Natural killer cell treated with Interleukin-12 subunit alpha and Interleukin-12 subunit beta and Interleukin-15 and Interleukin-18, amount 100 ng/mL, for 72 hours (primary cell): ENCODE measurements at places on chromosomes 4 and X.

DNA sequence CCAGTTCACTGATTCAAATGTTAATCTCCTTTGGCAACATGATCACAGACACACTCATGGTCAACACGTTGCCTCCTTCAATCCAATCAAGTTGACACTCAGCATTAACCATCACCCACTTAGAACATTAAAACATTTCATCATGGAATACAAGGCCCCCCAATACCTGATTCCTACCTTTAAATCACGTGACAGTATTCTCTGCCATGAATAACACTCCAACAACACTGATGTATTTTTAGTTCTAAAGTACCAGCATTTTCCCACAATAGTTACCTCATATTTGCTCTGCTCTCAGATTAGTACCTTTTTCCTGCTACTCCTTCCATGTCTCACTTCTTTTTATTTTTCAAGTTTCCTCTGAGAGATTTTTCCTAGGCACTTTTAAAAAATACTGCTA, 19.6 kb downstream of the IL13RA2 start:
- no peak for DNase-seq

- no peak for DNase-seq
These were observed 262.9 kb upstream of the GATB start for GRCh38 chr4:152023674-152024073.

GRCh38 chrX:123181233-123181914, 2.7 kb upstream of the GRIA3 start:
- DNase-seq, result no peak

- no peak for DNase-seq
These were observed 21.8 kb downstream of the NOP14 start for GRCh38 chr4:2941138-2942036.

DNA sequence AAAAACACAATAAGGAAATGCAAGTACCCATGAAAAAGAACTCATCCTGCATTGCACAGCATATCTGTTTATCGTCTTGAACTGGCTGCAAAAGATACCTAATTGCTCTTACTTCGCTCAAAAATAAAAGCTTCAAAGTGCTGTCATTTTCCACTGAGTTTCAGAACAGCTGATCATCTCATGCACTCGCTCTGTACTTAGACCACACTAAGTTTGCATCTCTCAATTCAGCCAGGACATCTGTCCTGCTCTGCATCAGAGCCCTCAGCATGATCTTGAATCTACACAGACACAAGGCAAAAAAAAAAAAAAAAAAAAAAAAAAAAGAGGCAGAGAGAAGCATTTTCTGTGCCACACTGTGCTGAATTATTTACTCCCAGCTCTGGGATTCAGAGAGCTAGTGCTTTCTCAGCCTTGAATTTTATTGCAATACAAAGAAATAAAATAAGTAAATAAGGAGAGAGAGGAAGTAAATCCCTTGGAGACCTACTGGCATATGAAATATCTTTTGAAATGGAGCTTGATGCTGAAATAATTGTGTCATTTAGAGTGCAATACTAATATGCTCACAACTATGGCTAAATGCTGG, 81.3 kb downstream of the PPP1R2C start:
- DNase-seq, result no peak

DNA sequence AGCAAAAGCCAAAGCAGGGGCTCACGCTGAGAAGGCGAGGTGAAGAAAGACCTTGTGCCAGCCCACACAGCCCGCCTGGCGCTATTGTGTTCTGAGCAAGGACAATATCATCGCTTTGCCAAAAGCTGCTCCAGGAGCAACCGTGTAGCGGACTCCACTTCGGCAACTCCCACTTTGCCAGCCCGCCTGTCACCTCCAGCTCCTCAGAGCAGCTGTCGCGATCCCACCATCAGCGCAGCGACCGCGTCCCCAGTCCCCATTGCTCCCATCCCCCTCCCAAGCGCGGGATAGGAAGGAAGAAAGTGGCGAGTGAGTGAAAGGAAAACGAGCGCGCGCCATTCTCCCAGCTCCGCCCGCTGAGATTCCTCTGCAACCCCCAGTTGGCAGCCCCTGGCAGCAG, 759 bp downstream of the ZC4H2 start:
- no peak for DNase-seq

DNA sequence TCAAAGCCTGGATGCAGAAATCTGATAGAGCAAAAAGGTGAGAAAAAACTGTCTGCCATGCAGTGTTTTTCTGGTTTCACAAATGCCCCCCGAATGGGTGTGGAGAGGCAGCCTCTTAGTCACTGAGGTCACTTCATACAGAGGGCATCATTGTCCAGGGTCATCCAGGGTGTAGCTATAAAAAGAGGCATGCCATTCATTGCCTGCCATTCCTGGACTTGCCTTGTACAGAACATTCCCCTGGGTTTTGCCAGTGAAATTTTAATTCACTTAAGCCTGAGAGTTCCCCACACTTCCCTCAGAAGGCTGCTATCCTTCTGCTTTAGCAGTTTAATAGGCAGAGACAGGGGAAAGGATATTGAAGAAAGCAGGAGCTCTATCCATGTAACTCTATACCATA, 230.3 kb downstream of the UNC5C start:
- no peak for DNase-seq

DNA sequence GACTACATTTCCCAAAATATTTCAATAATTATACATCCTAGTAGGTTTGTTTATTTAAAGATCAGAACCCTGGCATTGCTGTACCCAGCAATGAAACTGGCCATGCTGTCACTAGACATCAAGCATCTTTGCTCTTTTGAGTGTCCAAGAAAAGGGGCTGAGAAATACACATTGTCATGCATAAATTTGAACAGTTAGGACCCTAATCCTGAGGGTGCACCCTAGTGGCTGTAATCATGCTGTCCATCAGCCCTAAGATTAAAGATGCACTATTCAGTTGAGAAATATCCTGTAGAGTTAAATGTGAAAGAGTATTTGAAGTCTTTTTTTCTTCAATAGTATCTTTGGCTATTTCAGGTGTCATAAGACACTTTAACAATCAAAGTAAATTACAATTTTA, 108.8 kb downstream of the NFKB1 start:
- no peak for DNase-seq

- no peak for DNase-seq
These were observed 14.1 kb downstream of the CD99 start for GRCh38 chrX:2705046-2705832.

DNA sequence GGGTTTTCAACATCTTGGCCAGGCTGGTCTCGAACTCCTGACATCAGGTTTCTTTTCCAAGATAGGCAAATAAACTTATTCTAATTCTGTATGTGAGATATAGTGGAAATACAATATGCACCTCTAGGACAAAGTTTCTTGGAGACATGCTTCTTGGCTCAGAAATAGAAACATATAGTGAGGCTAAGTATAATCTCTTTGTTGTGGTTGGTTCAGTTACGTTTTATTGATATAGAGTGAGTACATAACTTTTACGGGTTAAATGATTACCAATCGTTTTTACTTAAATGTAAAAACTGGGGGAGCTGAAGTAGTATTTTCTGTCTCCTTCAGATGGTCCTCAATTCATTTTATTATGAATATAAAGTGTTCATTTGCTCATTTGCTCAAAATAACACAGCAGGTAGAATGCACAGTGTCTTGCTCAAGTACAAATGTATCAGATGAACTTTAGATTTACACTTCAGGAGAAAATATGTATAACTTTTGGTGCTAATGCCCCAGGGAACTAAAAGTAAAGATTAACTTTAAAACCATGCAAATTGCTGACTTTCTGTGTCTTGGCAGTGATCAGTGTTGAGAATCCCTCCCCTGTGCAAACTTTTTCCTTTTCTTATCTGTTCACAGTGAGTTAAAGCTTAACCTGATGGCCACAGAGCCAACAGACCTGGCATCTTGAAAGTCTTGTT, 77.6 kb downstream of the AFF1 start:
- DNase-seq, result no peak

- no peak for DNase-seq
These were observed 95.9 kb upstream of the TRPC3 start for GRCh38 chr4:122047456-122048425.

DNA sequence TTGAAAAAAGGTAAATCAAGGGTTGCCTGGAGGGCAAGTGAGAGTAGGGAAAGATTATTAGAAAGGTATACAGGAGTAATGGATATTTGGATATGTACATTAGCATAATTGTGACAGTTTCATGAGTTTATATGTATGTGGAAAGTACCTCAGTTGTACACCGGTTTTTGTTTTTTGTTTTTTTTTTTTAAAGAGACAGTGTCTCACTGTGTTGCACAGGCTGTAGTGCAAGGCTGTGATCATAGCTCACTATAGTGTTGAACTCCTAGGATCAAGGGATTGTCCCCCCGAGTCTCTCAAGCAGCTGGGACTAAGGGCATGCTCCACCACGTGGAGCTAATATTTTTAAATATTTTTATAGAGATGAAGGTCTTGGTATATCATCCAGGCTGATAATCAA, 15.3 kb upstream of the HPGD start:
- no peak for DNase-seq

DNA sequence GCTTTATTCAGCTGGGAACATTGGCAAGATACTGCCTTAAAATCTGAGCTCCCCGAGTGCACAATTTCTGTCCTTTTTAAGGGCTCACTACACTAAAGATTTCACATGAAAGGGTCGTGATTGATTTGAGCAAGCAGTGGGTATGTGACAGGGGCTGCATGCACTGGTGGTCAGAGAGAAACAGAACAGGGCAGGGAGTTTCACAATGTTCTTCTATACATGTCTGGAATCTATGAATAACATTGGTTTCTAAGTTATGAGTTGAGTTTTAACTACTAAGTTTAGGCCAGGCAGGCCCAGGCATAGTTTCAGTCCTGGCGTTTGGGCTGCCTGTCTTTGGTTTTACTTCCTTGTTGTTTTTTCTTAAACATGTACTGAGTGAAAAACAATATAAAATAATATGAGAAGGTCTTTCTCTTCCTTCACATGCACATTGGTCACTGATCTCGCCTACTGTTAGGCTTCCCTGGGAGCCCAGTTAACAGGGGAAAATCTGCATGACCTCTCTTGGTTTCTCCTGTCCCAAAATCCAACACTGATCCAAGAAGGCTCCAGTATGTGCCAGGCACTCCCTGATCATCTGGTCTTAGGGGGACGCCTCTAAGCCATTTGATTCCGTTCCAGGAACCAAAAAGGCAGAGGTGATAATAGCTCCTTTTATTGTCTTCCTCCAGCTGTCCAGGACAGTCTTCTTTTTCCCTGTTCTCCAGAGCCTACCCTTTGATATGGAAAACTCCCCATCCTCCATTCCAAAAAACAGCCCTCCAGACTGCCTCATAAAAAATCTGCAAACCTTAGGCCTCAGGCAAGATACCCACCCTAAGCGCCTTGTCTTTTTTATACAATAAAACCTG, at the start of gene UGT2B17:
Gene UGT2B17 (minus strand): TSS at position 51 of the 854 bp plus-strand sequence. CDS start 7,838 bp downstream, outside the sequence.
- DNase-seq, result no peak

- no peak for DNase-seq
These were observed 40.0 kb upstream of the ARSJ start for GRCh38 chr4:114019276-114019968.

GRCh38 chr4:163702736-163703135, 208.2 kb downstream of the TMA16 start:
- DNase-seq, result no peak

DNA sequence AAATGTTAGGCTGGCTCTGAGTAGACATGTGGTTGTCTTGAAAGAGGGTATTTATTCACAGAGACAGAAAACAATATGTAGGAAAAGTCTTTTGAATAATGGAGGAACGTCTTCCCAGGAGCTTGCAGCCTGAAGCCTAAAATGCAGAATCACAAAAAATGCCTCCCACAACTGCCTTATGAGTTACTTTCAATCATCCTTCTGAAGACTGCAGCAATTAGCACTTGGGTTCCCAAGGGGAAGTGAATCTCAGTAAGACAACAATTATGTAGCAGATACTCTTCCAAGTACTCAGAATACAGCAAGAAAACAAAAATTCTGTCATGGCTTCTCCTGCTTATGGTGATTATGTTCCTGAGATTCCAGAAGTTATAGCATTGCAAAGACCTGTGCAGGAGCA, 166.6 kb upstream of the TBL1X start:
- DNase-seq, result no peak

- DNase-seq, result no peak
These were observed 4.3 kb upstream of the MXD4 start for GRCh38 chr4:2266181-2266580.

- no peak for DNase-seq
These were observed 192.7 kb upstream of the C1QTNF7 start for GRCh38 chr4:15235135-15235534.

- DNase-seq, result no peak
These were observed 3.1 kb downstream of the MGST2 start for GRCh38 chr4:139668658-139669201.

GRCh38 chr4:113131621-113132020, 82.2 kb downstream of the ANK2 start:
- DNase-seq, result no peak

- DNase-seq, result no peak
These were observed 389.4 kb downstream of the GALNTL6 start for GRCh38 chr4:172202480-172203076.

- no peak for DNase-seq
These were observed 104.9 kb downstream of the PPP3CA start for GRCh38 chr4:101242441-101242840.

- DNase-seq, result no peak
These were observed 443.4 kb downstream of the PDGFC start for GRCh38 chr4:156528216-156528615.

- DNase-seq, result no peak
These were observed 34.0 kb downstream of the SLC9A6 start for GRCh38 chrX:136019226-136019625.

GRCh38 chr4:85763202-85763601, 288.3 kb downstream of the ARHGAP24 start:
- no peak for DNase-seq

DNA sequence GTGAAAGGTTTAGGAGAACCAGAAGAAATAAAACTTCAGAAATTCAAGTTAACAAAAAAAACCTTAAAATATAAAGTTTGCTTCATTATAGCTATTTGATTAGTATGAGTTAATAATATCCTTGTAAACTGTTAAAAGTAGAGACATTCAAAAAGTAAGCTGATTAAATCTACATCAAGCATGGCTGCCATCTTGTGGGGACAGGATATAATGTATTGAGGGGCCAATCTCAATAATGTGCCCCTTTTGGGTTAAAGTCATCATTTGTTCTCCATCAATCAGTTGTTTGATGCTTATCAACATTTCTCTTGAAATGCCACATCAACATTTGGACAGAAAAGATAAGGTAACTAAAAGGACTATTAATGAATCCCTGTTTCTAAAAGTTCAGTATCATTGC, 4.6 kb upstream of the GRID2 start:
- no peak for DNase-seq
